ENCODE measurements at places on chromosomes 6 and 20.

- DNase-seq, result no peak
Observed at GRCh38 chr20:2297357-2297728, 1.5 kb downstream of the TGM3 start.

GRCh38 chr6:20360471-20361119 is 41.1 kb upstream of the E2F3 start:
- no peak for DNase-seq

DNA sequence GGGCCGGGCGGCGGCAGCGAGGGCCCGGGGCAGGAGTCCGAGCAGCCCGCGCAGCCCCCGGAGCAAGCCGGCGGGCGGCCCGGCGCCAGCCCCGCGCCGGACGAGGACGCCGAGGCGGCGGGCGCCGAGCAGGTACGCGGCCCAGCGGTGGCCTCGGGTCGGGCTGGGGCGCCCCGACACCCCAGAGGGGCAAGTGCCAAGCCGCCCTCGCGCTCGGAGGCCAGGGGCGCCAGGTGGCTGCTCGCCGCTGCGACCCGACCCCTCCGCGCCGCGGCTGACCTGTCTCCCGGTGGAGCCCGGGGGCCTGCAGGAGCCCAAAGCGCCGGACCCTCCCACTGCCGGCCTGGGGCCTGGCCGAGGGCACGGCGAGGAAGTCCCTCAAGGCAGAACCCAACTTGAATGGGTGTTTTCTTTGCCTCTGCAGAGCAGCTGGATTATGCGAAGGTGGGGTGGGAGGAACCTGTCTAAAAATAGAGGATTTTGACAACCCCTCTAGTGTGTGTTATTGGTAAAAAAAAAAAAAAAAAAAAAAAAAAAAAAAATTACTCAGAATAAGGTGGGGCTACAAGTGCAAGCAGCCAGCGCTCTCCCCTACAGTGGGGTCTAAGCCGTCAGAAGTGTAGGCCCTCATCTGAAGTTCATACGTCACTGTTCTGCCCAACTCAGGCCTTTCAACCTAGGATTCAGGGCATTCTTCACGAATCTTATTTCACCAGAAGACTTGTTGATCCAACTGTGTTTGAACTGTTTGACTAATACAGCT is 609 bp downstream of the OGFRL1 start:
- no peak for DNase-seq

DNA sequence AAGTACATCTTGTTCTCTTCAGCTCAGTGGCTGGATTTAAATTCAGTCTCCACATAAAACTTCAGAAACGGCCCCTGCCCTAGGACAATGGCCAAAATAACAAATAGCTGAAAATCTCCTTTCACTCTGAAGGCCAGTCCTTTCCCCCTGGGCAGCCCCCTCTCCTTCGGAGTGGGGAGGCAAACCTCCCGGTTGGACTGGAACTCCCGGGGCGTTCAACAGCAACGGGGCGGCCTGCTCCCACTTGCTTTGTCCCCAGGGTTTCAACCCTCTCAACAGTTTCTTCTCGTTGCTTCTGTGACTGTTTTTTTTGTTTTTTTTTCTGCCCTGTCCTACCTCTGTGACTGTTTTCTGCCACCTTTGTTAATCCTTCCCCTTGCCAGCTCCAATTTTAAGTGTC is 102.6 kb upstream of the DUSP22 start:
- no peak for DNase-seq

- DNase-seq, result no peak
Observed at GRCh38 chr6:131005439-131006016, 57.5 kb downstream of the EPB41L2 start.

DNA sequence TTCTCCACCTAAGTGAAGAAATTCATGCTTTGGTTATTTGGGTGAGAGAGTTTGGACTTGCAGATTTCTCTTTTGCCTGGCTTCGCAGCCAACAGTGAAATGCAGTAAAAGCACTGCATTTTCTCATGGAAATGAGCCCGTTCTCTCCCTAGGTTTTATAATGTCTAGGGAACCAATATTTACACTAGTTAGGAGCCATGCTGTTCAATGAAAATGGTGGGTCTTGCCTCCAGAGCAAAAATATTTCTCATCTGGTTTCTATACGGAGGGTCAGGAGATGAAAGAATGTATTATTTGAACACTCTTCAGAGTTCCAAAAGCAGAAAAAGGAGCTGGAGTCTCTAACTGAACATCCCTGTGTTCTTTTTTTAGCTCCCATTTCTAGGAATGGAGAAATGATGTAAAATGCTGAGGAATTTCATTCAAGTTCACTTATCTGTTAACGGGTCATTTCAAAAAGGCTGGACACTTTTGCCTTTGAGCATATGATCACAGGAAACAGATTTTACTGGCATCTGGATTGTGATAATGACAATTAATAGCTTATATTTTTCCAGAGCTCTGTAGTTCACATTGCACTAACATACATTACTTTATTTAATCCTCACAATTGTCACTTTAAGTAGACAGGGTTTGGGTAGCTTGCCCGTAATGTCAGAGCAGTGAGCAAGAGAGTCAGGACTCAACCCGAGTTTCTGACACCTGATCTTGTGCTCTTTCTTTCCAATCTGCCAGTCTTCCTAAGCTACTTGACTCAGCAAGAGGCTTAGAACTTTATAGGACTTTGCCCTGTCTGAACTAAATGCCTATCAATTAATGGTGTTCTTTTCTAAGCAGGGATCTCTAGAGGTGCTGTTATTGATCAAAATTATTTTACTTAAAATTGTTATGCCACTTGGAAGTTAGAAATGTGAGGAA is 78.0 kb downstream of the PPP1R14C start:
- no peak for DNase-seq

GRCh38 chr6:111731456-111732195 is 125.9 kb upstream of the TRAF3IP2 start:
- DNase-seq, result no peak

DNA sequence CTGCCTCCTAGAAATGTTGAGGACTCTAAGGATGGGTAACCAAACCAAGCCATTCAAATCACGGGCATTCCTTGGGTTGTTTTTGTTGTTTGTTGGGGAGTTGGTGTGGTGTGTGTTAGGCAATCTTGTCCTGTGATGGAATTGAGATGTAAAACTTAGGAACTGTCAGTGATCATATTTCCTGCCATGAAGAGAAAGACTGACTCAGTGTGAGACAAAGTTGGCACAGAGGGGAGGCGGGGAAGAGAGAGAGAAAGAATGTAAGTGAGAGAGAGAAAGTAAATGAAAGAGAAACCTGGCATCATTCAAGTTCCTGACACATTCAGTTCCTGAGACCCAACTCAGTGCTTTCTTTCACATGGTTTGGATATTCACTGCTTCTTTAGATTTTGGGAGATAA is 21.6 kb upstream of the FBXO30 start:
- DNase-seq, result no peak

GRCh38 chr6:122710908-122711635 is 68.4 kb upstream of the FABP7 start:
- DNase-seq, result no peak

- DNase-seq, result no peak
Observed at GRCh38 chr6:71012866-71013469, 56.1 kb upstream of the B3GAT2 start.

DNA sequence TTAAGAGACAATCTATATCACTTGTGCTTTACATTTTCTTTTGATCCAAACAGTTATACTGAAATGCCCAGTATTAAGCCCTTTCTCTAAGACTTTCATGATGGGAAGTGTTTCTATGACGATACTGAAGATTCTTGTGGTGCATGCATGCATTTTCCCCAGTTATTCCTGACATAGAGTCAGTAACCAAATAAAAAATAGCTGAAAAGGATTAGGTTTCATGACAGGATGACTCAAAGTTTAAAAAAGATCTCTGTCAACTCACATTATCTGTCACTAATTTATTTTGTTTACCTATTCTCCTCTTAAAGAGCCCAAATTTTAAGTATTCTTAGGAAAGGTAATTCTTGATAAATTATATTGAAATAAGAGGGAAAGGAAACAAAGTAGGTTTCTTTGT is 98.4 kb downstream of the SESN1 start:
- no peak for DNase-seq

GRCh38 chr6:118704915-118705314 is 53.5 kb upstream of the CEP85L start:
- no peak for DNase-seq

GRCh38 chr20:43542674-43543073 is 16.2 kb upstream of the SGK2 start:
- no peak for DNase-seq

GRCh38 chr6:363909-364308 is 27.6 kb upstream of the IRF4 start:
- DNase-seq, result no peak

DNA sequence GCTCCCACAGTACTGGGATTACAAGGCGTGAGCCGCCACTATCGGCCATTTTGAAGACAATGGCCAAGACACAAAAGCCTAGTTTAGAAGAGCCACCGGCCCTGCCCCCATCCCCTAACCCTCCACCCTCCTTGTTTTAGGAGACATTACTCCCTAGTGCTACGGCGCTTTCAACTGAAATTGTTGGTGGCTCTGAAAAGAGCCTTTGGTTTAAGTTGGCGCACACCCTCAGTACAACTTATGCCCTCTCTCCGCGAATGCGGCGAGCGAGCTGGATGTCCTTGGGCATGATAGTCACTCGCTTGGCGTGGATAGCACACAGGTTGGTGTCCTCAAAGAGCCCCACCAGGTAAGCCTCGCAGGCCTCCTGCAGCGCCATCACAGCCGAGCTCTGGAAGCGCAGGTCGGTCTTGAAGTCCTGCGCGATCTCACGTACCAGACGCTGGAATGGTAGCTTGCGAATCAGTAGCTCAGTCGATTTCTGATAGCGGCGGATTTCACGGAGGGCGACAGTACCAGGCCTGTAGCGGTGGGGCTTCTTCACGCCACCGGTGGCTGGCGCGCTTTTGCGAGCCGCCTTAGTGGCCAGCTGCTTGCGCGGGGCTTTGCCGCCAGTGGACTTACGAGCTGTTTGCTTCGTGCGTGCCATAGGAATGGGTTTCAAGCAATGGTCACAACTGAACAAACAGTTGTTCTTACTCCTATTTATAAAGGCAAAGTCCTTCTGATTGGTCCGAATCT is 114.9 kb upstream of the BTN3A2 start:
- DNase-seq, result no peak

- no peak for DNase-seq
Observed at GRCh38 chr20:58883241-58883691, 30.8 kb downstream of the GNAS start.

DNA sequence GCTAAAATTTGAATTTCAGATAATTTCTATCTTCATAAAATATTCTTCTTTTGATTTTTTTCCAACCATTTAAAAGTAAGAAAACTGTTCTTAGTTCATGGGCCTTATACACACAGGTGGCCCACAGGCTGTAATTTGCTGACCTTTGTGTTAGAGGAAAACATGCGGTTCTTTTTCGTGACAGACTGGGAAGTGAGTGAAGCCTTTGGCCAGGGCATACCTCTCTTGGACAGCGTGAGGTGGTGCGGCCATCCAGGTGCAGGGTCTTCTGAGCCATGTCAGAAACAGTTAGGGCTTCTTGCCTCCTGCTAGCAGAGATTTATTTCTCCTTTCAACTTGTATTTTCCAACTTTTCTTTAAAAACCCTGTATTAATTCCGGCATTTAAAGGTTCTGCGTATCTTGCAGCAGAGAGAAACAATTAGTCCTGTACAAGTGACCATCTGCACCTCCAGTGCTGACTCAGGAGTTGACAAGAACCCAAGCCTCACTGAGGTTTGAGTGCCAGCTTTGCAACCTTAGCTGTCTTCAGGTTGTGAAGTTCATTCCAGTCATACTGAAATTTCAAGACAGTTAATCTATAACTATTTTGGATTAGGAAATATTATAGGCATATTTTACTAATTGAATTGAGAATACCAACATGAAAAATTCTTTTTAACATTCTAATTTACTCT is 177.8 kb downstream of the LY86 start:
- DNase-seq, result no peak

DNA sequence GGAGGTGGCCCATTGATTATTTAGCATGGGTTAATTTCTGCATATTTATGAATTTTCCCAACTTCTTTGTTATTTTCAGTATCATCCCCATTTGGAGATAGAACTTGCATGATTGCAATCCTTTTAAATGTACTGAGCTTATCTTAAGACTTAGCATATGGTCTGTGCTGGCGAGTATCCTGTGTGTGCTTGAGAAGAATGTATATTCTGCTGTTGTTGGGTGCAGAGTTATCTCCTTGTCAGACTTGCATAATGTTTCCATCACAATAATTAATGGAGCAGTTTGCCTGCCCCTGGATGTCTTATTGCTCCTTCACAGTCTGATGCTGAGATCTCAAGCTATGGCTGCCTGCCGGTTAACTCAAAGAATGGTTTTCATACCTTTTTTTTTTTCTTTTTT is 112.6 kb downstream of the CDYL start:
- DNase-seq, result no peak

GRCh38 chr6:42232035-42232434 is 14.4 kb upstream of the MRPS10 start:
- no peak for DNase-seq

GRCh38 chr20:53260168-53260567 is 288.0 kb downstream of the TSHZ2 start:
- no peak for DNase-seq

GRCh38 chr6:107479089-107479690 is 10.7 kb upstream of the SOBP start:
- DNase-seq, result no peak

DNA sequence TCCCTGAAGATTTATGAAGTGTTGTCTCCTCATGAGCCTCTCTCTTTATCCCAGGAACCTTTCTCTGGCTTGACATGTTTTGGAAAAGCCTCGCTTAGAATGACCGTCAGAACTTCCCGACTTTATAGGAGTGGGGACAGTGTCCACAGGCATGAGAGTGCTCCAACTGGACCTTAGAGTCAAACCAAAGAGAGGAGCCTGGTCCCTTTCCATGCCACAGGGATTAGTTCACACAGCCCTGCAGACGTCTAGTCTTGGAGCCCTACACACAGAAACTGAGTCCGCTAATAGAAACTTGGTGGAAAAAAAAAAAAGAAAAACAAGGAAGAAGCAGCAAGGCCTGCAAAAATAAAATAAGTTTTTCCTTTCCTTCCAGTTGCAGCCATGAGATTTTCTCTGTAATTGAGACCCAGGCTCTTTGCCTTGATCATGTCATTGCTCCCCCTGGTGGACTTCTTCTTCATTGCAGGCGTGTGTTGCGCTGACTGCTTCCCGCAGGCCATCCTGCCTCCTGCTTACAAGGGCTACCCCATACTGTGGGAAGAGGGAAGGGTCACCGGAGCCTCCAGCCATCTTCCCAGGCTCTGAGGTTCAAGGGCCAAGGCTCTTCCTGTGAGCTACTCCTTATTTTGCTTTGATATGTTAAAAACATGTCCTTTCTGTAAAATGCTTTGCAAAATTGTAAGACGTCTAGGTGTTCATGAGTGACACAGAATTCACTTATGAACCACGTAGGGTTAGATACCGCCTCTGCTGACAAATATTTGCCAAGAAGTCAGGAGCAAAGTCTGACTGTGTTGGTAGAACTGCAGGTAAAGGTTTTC is 201.0 kb downstream of the UST start:
- peak; percentile 51 for DNase-seq

DNA sequence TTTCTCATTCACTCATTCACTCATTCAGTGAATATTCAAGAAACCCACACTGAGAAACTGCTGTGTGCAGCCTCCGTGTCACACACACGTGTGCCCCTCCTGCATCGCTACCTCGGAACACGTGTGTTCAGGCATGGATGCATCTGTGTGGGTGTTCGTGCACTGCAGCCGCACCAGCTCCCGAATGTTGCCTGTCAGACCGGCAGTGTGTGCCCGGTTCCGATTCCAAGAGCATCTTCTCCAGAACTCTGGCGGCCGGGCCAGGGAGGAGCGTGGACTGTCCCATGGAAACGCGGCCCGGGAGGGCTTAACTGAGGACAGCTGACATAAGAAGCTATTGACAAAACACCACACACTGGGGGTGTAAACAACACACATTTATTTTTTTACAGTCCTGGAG is 216.0 kb downstream of the DLL1 start:
- no peak for DNase-seq

All from stimulated activated CD4-positive, alpha-beta T cell treated with anti-CD3 and anti-CD28 coated beads, Interleukin-12 subunit alpha, Interleukin-12 subunit beta, amount 100 ng/mL, for 24 hours (primary cell).